Calu3 (cell line): ENCODE measurements at places on chromosomes 5 and 9. TPM values are rescaled to one million over a fixed set of nuclear protein-coding genes. Genes with fewer than 3 reads are reported as not detected.
A peak's percentile ranks its signal among the peaks of the same experiment; 100 is the strongest.

- DNase-seq, result no peak
Observed at GRCh38 chr9:129750013-129750638, 2.7 kb downstream of the PTGES start.

DNA sequence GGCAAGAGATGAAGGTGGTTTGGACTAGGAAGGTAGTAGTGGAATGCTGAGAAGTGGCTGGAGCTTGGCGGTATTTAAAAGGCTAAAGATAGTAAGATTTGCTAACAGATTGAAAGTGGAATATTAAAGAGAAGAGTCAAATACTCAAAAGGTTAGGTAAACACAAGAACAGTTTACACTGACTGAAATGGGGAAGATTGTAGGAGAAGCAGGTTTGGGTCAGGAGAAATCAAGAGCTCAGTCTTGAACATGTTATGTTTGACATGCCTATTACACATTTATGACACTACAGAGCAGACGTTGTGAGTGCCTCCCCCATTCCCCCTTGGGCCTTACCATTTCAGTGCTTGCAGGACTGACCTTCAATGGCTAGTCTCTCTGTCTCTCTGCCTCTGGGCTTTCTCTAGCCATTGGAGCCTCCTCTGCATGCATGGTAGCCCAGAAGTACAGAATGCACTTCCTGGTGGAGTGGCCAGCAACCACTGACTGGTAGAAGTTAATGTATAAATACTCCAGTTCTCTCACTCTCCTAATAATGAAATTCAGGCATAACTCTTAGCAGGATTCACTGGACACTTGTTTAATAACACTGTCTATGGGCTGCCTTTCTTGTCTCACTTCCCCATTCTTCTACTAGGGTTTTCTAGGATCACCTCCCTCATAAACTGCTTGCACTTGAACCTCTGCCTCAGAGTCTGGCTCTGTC is 56.8 kb downstream of the HMGCS1 start:
- no peak for DNase-seq

DNA sequence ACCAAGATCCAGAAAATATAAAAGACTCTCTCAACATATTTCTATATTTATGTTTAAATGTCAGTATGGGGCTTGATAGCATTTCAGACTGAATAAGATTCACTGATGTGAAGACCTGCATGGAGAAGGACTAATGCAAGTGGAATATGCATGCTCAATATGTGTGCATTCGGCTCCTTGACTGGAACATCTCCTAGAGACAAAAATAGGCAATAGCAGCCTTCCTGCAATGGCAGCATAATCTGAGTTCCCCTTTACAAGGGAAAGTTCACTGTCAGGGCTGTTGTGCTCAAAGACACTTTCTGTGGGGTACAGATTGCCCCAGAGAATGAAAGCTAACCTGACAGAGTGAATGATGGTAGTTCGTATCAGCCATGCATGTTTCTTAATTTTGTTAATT is 42.4 kb downstream of the STARD4 start:
- DNase-seq, result no peak

- DNase-seq, result no peak
Observed at GRCh38 chr9:124357721-124358361, 57.4 kb downstream of the PSMB7 start.

GRCh38 chr9:2662496-2662895 is 40.9 kb downstream of the VLDLR start:
- DNase-seq, result peak; percentile 4

DNA sequence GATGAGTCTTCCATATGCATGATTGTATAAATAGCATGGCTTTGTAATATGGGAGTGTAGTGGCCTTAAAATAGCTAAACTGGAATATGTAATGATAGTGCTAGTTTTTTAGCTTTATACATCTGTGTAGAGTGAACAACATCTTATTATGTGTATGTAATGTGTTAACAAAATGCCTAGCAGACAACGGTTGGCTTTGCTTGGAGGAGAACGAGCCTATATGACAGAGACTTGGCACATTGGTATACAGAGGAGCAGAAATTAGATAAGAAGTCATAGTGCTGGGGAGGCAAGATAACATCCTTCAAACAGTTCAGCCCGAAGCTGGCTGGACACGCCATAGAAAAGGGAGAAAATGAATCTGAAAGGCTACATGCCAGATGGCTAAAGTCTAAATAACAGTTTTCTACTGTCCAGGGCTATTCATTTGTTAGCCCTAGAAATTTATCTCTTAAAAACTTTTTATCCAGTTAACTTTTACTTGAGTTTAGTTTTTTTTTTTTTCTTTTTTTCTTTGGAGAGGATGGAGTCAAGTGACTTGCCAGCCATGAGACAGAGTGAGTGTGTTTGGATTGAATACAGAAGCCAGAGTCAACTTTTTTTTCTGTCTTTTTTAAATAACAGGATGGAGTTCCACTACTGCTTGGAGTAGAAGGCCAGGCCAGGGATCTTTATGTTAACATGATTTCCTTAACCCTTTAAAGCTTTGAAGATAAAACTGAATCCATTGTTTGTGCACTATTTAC is 214.4 kb upstream of the ACTBL2 start:
- DNase-seq, result no peak

DNA sequence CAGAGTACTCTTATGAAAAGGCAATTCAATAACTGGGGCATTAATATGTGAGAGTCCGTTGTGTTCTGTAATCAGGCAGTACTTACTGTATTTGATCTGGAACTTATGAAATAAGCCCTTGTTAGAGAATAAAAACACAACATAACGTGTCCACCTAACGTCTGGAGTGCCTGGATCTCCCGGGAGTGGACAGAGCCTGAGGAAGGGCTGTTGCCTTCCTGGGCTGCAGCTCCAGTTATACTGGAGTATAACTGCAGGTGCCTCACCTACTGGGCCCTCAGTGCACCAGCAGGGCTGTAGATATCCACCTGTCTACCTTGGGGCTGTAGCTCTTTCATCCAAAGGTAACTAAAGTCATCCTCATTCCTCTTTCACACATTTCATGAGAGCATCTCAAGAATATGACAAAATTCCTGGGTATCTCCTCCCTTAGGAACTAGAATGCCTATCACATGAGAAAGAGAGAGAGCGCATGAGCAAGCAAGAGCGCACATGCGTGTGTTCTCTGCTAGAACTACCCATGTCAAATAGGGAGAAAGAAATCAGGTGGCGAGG is 200.1 kb downstream of the GAPVD1 start:
- no peak for DNase-seq

DNA sequence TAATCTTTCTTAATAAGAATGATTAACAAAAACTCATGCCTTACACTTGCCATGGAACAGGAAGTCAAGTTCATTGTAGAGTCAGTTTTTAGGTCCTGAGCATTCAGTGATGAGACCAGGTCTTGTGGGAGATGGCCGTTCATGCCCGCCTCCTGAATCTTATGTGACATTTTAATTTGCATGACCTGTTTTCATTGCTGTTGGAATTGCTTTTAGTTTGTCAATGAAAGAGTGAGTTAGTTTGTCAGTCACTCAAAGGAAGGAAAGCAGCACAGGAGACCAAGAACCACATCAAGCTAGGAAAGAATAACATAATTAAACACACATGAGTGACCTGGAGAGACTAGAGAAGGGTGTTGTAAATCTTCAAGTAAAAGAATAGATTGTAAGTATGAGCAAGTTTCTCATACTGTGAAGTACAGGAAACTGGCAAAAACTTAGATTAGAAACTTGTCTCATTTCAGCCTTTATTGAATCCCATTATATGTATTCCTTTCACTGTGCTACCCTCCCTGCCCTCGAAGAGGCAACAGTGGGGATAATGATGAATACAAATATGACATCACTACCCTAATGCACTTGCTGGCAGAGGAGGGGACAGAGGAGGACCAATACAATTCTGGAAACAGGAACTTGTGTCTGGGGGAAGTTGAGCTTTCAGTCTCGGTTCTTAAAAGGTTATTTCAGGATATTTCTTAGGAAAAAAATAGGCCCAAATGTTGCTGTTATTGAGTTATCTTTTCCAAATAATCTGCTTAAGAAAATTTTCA is 64.3 kb upstream of the C6 start:
- no peak for DNase-seq

GRCh38 chr5:143235423-143235822 is 168.1 kb downstream of the NR3C1 start:
- DNase-seq, result no peak

DNA sequence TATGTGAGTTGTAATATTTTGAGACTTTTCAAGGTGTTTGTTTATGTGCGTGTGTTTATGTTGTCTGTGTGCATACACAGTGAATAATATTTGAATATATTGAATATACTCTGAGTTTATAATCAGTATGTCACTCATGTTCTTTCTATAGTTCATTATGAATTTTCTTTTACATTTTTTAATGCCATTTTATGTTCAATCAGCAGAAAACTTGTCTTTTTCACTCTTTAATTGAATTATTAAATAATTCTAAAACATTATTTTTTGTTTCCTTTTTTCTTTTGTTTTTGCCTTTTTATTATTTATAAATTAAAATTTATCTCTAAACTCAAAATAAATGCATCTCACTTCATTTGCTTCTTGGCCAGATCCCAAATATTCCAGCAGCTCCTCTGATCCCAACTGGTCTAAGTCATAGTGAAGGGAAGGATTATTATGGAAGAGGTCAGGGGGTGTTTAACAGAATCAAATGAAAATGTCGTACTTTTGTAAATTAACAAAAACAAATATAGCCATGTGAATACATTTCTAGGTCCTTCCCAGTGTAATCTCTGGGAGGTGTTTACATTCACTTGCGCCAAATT is 188.9 kb downstream of the KDM4C start:
- no peak for DNase-seq

- no peak for DNase-seq
Observed at GRCh38 chr5:68271124-68271523, 55.6 kb downstream of the PIK3R1 start.

DNA sequence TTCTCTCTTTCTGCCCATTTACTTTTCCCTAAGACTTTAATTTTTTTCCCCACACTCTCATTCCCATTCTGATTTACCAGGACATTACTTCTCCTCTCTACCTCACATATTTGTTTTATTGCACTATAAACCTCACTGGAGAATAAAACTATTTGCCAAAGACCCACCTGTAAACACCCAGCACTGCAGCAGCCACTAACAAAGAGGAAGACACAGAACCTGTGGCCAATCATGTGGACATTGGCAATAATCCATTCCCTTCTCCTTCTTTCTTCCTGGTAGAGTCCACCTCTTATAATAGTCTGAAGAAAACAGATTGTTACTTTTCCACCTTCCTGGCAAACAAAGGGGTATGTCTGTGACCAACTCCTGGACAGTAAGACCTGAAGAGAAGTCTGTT is 8.3 kb upstream of the THBS4 start:
- no peak for DNase-seq

GRCh38 chr5:78758169-78758839 is 109.7 kb upstream of the LHFPL2 start:
- DNase-seq, result no peak

- no peak for DNase-seq
Observed at GRCh38 chr5:61019642-61020041, 74.6 kb downstream of the NDUFAF2 start.

DNA sequence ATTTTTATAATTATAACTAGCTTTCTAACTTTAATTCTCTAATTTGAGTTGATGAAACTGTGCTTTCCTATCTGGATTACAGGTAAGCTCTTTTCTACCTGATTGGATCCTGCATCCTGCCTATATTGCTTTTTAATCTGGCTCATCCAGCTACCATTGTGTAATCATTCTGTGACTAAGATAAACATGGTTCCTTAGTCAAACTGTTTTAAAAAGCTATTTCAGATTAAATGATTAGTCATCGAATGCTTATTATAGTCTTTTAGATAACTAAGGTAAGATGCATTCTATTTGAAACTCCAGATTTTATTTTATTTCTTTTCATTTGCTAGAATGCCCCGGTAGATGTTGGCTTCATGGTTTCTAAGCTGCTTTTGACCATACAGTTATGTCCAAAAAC is 50.7 kb downstream of the ICE1 start:
- DNase-seq, result no peak

DNA sequence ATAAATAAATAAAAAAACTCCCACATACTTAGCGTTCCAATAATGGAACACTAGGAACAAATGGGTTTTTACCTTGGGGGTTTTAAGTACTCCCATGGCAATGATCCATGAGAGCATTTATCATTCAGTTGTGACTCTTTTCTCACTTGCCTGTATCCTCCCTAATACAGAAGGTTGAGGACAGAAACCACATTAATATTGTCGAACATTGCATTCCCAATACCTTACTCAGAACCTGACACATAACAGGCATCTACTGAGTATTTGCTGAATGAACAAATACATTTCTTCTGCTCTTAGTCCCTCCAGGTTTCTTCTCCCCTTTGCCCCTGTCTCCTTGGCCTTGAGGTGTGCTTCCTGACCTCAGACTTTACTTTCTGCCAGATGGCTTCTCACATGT is 175.9 kb downstream of the CEMIP2 start:
- no peak for DNase-seq

DNA sequence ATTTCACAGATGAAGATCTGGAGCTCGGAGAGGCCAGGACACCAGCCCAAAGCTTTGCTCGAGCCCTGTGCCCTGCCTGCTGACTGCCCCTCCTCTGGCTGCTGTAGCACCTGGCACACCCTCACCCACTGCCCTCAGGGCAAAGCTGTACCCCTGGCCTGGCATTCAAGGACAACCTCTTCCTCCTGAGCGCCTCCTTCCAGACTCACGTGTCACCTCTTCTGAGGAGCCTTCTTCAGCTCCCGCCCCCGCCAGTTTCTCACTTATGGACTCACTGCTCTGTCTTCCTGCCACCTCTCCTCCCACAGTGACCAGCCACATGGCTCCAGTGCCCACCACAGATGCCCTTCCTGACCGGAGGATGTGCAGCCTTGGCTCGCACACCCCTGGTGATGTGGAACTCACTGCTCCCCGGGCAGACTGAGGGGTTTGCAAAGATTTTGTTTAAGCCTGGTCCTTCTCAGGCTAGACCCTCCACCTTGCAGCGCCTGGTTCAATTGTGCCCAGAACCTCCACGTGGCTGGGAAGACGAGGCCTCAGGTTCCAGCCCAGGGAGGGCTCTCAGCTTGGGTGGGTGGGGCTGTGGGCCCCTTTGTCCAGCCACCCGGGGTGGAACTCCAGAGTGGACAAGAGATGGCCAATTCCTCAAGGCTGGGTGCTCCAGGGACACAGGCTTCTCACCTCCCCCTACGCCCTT is 46.6 kb upstream of the PHYKPL start:
- DNase-seq, result no peak

DNA sequence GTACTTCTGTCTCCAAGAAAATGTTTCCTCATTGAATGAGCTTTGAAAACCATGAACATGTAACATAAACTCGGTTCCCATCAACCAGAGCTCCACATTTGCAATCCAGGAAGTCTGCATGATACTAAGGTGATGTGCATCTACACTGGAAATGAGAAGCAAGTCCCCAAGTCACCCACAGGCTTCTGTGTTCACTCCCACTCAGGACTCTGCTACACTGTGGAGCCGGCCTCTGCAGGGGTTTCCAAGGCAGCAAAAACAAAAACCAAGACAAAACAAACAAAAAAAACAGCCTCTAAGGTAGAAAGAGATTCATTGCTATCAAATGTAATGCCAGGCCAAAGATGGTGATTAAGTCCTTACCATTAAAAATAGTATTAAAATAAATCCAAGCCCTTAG is 593.7 kb downstream of the IRX1 start:
- DNase-seq, result no peak

CAMLG gene
- 21.7 and 22.8 TPM in 2 replicates for total RNA-seq

PCDHGB1 gene
- total RNA-seq, result 0.19 and 0.20 TPM in 2 replicates

DNAH5 gene
- total RNA-seq, result 4.2 and 5.8 TPM in 2 replicates

SLCO6A1 gene
- total RNA-seq, result not detected in 2 replicates

CCDC171 gene
- total RNA-seq, result 2.1 and 2.4 TPM in 2 replicates

CCNG1 gene
- 105 and 109 TPM in 2 replicates for total RNA-seq
